ENCODE measurements at places on chromosomes 11 and 22. TPM values are rescaled to one million over a fixed set of nuclear protein-coding genes. Genes with fewer than 3 reads are reported as not detected.

- DNase-seq: no peak
Measured at GRCh38 chr22:44245438-44245837, 64.7 kb downstream of the PARVG start.

WT1 gene
- total RNA-seq: 0.92 TPM

- DNase-seq: no peak
Measured at GRCh38 chr22:48690583-48691317, 1136.9 kb downstream of the BRD1 start.

CCDC73 gene
- total RNA-seq: 0.17 TPM

GRCh38 chr11:112958670-112959069, 2.5 kb upstream of the NCAM1 start:
- DNase-seq: no peak

DNA sequence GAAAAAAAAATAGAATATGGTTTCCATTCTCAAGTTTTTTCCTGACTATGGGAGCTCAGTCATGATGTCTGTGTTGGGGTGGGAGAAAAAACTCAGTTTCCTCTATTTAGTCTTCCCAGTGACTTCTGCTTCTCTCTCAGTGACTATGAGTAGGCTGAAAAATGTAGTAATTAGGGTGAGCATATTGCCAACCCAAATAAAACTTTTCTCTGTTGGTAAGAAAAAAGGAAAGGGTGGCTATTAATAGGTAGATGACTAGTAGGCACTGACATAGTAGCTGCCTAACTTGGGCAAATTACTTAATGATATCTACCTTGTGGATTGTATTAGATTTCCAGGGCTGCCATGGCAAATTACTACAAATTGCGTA, 34.2 kb upstream of the BIRC3 start:
- DNase-seq: no peak

GRCh38 chr22:29762263-29762662, 4.5 kb downstream of the ZMAT5 start:
- DNase-seq: no peak

TRIM3 gene
- 28.4 TPM for total RNA-seq

GRCh38 chr11:18452927-18453326, 2.7 kb upstream of the LDHAL6A start:
- DNase-seq: no peak

- peak; percentile 55 for DNase-seq
Measured at GRCh38 chr11:63682066-63683021, 1.0 kb downstream of the RTN3 start.

PRR33 gene
- not detected for total RNA-seq

PHETA2 gene
- 11.8 TPM for total RNA-seq

GRCh38 chr22:48973694-48974041, 854.0 kb downstream of the BRD1 start:
- DNase-seq: no peak

GRCh38 chr11:29657709-29658108, 359.1 kb downstream of the KCNA4 start:
- no peak for DNase-seq

- no peak for DNase-seq
Measured at GRCh38 chr22:42217019-42217751, 53.3 kb downstream of the TCF20 start.

DNA sequence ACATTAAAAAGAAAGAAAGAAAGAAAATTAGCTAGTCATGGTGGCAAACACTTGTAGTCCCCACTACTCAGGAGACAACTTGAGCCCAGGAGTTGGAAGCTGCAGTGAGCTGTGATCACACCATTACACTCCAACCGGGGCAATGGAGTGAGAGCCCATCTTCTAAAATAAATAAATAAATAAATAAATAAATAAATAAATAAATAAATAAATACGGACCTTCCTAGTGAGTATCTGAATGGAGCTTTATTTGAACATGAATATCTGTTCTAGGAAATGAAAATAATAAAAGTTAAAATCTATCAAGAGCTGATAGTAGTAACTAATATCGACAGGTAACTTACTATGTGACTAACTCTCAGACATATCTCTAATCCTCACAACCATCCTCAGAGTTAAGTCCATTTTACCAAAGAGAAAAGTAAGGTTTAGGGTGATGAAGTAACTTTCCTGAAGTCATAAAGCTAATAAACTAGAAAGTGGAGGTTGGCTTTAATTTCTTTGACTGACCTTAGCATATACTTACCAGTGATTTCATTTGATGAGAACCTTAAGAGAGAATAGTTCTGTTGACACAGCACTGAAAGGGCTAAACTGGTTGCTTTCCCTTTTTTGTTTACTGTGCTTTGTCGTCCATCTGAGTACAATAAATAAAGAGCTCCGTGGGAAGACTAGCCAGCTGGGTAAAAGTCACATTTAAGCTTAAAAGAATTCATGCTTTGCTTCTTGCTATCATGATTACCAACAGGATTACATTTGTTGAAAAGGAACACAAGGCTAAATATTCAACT, 22.4 kb downstream of the ENTHD1 start:
- DNase-seq: no peak

DNA sequence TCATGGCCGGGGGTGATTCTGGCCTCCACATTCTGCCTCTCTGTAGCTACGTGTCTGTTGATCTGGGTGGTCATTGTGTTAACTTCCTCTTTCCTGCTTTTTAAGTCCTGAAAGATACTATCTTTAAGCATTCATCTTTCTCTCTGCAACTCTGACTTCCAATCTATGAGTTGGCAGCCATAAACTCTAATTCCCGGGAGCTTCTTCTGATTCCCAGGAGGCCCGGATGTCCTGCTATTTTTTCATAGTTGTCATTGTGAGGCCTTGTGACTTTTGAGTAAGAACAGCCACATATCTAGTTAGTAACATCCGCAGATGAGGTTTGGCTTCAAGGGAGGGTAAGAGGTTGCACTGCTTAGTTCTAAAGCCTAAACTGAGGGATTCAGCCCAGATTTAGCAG, 107.8 kb downstream of the SYN3 start:
- DNase-seq: peak; percentile 50

- no peak for DNase-seq
Measured at GRCh38 chr11:66239998-66240780, 28.2 kb upstream of the RAB1B start.

OR10D3 gene
- not detected for total RNA-seq

- DNase-seq: no peak
Measured at GRCh38 chr11:1300569-1301187, 8.8 kb downstream of the TOLLIP start.

GRCh38 chr22:25564979-25565677, 653 bp downstream of the GRK3 start:
- DNase-seq: peak; percentile 48

DNA sequence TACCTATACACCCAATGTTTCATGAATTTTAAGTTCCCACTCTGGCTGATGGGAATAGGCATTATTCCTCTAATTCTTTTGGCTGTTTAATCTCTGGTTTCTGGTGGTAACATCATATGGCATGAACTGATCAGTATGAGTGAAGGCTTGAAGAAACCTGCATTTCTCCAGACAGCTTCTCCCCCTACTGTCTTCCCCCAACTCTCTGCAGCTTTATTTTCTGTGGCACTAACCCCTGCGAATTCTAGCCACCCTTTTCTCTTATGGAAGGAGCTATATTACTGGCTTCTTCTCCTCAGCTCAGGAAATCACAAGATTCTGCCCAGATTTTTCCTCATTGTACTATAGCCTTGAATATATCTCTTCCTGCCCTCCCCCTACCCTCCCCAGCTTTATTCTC, 57.1 kb downstream of the CASP12 start:
- DNase-seq: no peak

DNA sequence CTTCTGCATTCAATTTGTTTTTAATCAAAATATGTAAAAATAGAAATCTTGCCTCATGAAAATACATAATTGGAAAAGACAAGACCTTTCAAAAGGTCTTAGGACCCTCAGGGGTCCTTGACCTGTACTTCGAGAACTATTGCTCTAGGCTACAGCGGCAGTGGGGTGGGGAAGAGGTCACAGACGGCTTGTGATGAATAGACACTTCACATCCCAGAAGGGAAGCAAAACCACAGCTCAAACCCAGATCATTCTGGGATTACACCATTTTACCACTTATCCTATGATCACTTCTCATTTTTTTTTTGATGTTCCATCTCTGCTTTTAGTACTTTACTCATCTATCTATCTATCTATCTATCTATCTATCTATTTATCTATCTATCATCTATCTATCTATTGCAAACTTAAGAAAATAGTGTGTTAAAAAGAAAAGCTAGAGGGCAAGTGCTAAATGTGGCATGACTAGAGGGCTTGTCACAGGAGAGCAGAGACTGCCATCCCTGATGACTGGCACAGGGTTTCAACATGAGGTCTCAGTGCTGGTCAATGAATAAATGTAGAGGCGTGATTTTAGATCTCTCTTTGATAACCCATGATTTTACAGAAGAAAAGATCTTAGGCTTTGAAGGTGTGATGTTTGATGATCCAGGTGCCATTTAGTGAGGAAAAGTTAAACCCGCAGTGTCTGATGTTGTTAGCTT, 37.1 kb downstream of the RNF141 start:
- no peak for DNase-seq

PNPLA3 gene
- total RNA-seq: 2.2 TPM

- no peak for DNase-seq
Measured at GRCh38 chr11:27022659-27023251, 17.9 kb upstream of the BBOX1 start.

HIPK3 gene
- total RNA-seq: 189 TPM

SLC22A25 gene
- total RNA-seq: not detected

- DNase-seq: no peak
Measured at GRCh38 chr11:64609436-64610047, 18.5 kb downstream of the SLC22A12 start.

DNA sequence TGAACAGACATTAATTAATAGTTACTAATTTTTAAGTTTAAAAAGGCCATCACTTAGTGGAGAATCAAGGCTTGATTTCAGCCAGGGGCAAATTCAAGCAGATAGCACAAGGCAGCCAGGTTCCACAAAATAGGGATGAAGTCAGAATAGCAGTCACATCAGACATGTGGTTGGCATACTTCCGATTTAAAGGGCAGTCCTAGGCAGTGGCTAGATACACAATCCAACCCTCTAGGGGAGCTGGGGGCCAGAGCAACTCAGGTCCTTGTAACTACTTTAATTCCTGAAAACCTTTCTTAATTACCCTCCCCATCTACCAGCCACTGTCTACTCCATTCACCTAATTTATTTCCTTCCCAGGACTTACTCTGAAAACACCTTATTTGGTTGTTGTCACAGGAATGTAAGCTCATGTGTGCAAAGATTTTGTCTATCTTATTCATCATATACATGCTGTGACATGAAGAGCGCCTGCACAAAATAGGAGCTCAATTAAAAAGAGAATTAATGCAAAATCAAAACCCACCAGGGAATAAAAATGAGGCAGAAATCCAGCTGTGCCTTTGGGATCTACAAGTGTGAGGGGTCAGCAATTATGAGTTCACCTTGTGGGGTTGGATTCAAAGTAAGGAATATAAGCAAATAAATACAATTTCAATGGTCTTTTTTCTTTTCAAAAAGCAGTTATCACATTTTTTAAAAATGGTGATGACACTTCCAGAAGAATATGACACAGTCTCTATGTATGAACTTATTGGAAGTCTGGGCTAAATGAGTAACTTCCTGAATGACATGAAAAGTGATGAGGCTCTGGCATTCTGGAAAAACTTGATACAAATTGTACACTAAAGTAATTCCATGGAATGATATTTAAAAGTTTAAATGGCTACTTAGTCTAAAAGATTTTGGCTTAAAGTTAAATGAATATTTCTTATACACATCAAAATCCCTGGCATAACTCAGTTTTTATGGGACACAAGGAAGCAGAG, 53.8 kb downstream of the COPB1 start:
- no peak for DNase-seq

- no peak for DNase-seq
Measured at GRCh38 chr22:25137577-25138525, 61.8 kb upstream of the CRYBB3 start.

GRCh38 chr11:2527621-2528291, 82.9 kb downstream of the KCNQ1 start:
- no peak for DNase-seq

GRCh38 chr22:25100948-25101347, 98.7 kb upstream of the CRYBB3 start:
- DNase-seq: no peak

DNA sequence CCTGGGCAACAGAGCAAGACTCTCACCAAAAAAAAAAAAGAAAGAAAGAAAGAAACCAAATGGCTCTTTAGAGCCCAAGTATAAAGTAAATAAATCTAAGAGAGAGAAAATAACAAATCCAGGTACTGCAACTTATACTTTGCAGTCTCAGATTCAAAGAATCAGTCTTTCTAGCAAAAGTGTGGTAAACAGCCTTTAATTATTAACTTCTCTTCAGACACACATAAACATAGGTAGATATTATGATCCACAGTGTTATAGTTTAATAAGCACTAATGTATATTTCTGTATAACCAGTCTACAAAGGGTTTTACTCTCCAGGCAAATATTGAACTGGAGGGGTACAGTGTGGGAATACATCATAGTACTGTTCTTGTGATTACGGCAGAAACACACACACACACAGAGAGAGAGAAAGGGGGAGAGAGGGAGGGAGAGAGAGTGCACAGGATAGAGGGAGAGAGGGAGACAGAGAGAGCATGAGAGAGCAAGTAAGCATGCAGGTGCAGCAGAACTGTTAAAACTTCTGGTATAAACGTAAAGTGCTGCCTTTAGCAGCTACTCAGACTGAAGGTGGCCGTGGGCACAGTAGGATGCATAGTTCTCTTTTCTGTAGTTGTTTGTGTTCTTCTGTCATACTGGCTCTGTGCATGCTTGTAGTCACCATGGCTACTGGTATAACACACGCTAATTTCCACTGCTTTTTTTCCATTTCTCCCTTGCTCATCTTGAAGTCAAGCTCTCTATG, 32.3 kb downstream of the MTMR2 start:
- no peak for DNase-seq

GRCh38 chr11:109821511-109821910, 271.7 kb upstream of the ZC3H12C start:
- no peak for DNase-seq

- DNase-seq: no peak
Measured at GRCh38 chr11:36264011-36264972, 24.9 kb downstream of the COMMD9 start.

DNA sequence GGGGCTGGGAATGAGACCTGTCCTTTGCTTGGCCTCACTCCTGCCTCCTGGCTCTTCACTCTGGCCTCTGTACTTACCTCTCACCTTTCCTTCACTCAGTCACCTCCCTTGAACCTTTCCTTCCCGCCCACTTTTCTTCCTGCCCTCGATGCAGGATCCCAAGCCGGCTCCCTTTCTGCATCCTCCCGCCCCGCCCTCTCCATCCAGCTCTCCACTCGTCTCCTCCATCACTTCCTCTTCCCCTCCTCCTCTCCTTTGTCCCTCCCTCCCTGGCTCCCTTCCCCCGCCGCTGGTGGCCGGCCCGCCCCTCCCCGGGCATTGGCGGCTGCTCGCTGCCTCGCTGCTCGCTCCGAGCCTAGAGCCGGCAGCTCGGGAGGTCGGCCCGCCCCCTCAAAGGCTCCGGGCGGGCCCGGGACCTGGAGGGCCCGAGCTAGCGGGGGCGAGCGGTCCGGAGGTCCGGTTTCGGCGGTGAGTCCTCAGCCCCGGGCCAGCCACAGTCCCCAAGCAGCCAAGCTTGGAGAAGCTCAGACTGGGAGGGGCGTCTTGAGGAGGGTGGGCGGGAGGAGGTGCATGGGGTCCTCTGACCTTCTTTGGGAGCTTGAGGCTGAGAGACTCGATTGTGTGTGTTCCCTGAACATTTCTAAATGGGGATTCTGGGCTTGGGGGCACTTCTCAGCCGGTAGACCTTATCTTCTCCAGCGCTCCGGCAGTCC, 13.8 kb downstream of the PHLDB1 start:
- DNase-seq: peak; percentile 94

- DNase-seq: no peak
Measured at GRCh38 chr11:63520606-63521170, 14.8 kb downstream of the LGALS12 start.

MED15 gene
- total RNA-seq: 123 TPM

- DNase-seq: no peak
Measured at GRCh38 chr11:60867871-60868681, 734 bp downstream of the ZP1 start.
